ENCODE measurements at places on chromosomes 5 and 9.
A peak's percentile ranks its signal among the peaks of the same experiment; 100 is the strongest.

DNA sequence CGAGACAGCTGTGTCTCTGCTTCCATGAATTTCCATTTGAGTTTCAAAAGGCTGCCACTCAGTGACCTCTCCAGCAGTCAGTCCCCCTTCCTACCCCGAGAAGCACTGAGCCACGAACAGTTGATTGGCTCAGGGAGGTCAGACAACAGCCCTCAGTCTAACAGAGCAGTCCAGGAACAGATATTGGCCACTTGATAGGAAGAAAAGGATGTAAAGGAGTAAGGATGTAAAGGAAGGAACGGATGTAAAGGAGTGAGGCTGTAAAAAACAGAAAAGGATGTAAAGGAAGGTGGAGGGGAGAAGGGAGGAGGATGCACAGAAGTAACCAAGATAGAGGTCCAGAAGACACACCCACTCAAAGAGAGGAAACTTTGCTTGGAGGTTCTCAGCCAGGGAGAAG is 3.2 kb upstream of the NR4A3 start:
- no peak for DNase-seq

DNA sequence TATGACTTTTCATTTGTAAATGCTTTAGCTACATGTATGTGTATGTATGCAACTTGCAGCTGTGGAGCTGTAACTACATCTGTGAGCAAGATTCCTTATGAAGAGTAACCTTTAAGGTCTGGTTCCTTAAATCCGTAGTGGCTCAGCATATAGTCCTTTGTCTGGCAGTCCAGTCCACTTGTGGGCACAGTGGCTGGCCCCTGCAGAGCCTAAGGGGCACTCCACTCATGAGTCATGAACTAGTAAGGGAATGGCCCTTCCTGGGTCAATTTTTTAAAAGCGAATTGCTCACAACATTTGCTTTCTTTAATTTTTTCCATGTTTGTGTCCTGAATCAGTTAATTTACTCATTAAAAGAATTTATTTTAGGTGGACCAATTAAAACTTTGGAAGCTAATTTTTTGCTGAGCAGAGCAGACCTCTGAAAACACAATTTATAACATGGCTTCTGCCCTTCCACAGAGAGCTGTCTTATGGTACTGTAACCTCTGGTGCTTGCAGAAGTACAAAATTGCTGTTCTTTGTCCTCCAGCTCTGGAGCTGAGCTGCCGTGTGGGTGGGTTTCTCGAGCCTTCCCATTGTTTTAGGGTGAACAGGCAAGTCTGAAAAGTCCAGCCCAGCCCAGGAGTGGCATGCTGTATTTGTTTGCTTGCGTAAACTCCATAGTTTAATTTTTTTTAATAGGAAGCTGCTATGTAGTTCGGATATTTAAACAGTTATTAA is 110.1 kb downstream of the MVB12B start:
- DNase-seq = peak; percentile 33

- DNase-seq = no peak
Observed at GRCh38 chr5:103602438-103602837, 39.8 kb upstream of the NUDT12 start.

DNA sequence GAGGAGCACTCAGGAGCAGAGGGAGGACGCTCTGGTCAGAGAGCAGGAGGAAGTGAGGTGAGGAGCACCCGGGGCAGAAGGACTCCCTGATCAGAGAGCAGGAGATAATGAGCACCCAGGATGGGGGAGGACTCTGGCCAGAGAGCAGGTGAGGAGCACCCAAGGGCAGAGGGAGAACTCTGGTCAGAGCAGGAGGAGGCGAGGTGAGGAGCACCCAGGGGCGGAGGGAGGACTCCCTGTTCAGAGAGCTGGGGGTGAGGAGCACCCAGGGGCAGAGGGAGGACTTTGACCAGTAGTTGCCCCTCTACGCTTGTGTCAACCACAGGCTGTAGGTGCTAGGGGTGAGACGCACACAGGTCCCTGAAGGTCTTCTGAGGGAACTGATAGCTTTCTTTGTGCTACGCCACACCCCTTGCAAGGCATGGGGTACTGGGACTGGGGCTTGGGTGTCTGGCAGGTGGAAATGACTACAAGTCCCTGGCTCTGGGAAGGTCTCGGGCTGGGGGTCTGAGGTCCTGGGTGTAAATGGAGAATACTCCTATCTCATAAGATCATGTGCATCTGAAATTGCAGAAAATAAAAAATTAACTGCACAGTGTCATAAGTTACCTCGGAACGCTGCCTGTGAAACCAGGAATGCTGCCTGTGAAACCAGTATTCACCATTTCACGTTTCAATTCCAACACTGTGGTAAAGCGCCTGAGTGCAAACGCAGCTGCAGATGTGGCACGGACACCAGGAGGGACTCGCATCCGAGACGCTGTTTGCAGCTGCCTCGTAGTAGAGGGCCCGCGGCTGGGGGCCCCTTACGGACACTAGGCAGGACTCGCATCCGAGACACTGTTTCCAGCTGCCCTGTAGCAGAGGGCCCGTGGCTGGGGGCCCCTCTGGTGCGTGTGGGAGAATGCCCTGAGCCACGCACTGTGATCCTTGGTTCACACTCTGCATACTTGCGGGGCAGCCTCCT is 27.0 kb upstream of the SLC6A3 start:
- no peak for DNase-seq

- no peak for DNase-seq
Observed at GRCh38 chr5:116788851-116789403, 214.3 kb upstream of the SEMA6A start.

DNA sequence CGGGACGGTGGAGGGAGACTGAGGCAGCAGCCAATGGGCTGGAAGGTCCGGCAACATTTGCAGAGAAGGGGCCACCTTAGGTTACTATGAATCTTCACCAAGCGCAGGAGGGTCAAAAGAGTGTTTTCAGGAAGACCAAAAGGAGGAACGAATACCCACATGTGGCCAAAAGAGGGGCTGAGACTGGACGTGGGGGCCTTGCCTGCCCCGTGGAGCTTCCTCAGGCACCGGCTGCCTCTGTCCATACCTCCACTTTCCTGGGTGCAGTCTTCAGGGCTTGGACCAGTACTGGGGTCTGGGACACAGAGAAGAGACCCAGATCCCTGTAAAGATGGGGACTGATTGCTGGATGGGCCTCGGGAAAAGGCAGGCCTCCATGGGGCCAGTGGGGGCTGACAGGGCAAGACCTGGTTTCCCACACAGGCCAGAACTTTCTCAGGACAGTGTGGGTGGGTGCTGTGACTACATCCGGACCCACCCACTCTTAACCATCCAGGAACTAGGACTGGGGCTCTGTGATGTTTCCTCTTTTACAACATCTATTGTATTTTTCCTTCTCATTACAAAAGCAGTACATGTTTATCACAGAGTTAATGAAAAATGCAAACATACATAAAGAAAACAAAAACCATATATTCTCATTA is 294.7 kb downstream of the ZSWIM6 start:
- DNase-seq = no peak

- no peak for DNase-seq
Observed at GRCh38 chr5:66861402-66861801, 265.2 kb downstream of the MAST4 start.

DNA sequence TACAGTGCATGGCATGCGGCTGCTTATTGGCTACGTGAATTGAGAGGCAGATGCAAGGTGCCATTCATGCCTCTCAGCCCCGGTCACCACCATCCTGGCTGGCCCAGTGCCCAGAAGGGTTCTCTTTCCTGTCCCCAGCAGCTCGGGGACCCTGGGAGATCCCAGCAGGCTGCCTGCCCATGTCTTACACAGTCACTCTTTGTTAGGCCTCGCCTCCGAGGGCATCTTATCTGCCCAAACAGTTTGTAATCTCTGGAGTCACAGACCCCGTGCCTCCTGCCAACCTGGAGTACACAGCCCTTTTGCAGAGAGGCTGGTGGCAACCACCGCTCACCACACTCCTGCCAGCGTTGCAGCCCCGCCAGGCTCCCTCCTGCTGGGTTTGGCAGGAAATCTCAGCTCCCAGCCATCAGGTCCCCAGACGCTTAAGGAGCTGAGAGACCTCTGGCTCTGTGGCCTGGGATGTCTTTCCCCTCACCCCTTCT is 7.0 kb upstream of the AK1 start:
- DNase-seq = no peak

DNA sequence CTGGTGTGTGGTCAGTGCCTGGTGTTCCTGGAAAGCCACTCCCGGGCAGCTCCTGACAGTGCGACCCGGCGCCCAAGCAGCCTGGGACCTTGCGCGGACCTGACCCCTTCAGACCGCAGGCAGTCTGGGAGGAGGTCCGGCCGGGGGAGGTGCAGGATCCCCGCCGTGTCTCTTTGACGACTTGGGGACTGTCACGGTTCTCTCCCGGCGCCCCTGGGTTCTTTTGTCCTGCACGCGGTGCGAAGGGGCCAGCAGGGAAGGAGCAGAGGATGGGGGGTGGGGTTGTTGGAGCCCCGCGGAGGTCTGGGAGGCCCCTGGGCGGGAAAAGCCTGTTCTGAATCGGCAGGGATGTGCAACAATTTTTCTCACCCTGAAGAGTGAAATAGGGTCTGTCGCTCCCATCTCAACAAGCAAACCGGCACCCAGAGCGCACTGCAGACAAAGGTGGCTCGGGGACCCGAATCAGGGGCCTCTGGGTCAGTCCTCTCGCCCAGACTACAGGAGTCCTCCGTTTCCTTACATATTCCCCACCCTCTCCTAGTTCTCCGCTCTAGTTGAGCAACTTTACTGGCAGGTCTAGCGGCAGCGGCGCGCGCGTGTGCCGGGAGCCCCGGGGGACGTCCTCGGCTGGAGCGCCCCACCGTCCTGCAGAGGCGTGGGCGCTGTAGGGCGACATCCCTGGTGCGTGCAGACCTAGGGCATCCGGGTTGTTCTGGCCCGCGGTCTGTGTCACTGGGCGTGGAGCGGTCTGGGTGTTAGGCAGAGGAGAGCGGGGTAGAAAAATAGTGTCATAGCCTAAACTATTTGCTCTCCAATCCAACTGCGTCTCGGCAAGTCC is 1.2 kb downstream of the VCAN start:
- no peak for DNase-seq

- DNase-seq = peak; percentile 31
Observed at GRCh38 chr5:7391814-7392692, 3.9 kb upstream of the ADCY2 start.

- no peak for DNase-seq
Observed at GRCh38 chr5:176700239-176700847, 53.1 kb downstream of the TSPAN17 start.

DNA sequence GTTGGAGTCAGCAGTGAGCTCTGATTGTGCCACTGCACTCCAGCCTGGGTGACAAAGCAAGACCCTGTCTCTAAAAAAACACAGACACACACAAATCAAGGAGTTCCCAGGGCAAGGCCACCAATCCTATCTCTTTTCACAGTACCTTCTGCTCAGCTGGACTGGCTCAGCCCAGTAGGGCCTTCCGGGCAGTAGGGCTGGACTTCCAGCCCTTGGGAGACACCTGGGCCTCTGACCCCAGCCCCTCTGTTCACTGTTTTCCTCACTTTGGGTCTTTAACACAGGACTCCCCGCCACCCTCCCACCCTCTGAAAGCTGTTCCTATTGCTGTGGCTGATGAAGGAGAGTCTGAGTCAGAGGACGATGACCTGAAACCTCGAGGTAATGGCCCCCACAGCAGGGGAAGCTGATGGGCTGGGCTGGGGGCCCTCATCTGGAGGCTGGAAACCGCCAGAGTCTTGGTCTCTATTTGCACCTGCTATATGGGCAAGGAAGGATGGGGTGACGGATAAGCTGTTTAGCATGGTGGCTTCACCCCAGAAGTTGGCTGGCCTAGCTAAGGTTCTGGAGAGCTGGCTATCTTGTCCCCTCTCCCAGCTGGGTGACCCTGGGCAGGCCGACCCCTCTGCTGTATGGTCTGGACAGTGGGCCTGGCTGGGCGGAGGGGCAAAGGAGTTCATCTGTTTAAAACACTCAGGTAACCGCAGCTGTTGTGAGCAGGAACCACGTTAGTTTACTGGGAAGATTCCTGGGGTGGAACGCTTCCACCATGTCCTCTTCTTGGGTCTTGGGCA is 25.6 kb downstream of the USP20 start:
- no peak for DNase-seq
